ENCODE measurements at places on chromosomes 11 and 22.

- no peak for DNase-seq
Measured at GRCh38 chr11:69446108-69446507, 35.4 kb upstream of the LINC01488 start.

GRCh38 chr11:119474682-119475596, 52.0 kb upstream of the THY1 start:
- peak; percentile 57 for DNase-seq

GRCh38 chr11:10385696-10386095, 69.4 kb upstream of the AMPD3 start:
- DNase-seq = no peak

- no peak for DNase-seq
Measured at GRCh38 chr22:20054034-20054427, 26.0 kb upstream of the DGCR8 start.

DNA sequence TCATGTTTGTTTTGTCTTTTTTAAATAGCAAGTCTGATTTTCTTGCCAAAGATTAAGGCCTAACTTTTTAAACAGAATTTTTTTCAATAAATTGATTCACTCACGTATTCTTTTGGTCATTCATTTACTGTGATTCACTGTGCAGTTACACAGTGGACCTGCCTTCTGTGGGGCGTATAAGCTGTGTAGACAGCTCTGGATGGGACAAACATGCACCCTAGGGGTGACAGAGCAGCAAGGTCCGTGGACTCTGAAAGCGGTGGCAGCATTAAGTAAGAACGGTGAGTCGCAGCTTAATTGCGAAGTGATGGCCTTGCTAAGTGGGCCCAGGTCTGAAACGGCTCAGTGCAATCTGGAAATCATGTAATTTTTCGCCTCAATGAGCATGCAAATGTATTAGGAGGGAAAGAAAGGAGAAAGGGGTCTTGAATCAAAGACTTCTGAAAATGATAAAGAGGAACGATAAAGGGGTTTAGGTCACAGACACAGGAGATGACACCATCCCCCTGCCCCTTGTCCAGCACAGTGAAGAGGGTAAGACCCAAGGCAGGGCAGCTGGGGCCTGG, 113.1 kb downstream of the SPATA19 start:
- no peak for DNase-seq

DNA sequence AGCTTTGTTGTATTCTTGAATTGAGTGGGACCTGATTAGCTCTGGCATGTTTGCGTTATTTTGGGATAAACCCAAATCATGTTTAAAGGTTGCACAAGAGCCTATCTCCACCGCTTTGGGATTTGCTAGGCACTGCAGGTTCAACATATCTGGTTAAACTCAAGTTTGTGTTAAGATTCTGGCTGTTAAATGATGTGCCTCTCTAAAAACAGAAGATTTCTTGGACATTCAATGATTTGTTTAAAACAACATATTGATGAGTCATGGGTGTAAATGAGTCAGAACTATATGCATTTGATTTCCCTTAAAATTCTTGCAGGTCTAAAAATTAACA, 67.4 kb downstream of the AMOTL1 start:
- DNase-seq = peak; percentile 30

DNA sequence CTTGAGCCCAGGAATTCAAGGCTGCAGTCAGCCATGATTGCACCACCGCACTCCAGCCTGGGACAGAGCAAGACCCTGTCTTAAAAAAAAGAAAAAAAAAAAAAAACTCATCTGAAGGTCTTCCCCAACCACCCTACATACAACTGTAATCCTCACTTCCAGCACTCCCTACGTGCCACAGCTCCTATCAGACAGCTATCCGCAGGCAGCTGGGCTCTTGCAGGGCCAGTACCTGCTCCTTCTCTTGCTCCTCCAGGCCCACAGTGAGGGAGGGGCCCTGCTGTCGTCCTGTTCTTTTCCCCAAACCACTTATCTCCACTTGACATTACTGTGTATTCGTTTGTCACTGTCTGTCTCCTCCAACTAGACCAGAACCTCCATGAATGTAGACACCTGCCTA, 156.1 kb upstream of the NECTIN1 start:
- DNase-seq = no peak

DNA sequence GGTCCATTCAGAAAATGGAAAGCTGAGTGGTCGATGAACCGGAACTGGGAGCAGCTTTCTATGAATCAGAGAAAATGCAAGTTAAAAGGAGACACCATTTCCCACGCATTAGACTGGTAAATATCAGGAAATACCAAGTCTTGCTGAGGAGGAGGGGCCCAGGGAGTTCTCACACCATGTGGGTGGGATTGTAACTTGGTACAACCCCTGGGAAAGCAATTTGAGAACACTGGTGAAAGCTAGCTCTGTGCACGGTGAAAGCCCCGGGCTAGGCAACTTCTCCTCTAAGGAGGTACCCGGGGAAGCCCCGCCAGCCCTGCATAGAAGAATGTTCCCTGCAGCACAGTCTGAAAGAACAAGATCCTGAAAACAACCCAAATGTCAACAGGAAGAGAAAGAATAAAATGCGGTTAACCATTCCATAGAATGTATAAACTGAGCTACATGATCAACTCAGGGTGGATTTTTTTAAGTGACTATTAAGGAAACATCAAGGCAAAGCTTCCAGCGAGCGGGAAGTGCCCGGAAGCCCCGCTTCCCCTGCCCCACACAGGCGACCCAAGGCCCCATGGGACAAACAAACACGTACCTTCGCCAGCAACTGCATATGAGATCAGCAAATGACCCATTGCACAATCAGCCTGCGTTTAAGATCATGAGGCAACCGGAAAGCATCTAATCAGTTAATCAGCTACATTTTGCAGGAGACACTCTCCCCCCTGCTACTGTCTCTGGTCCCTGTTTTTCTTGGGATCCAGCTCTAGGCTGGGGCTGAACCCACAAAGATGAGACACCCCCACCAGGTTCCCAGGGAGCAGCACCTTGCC, 11.3 kb downstream of the SHANK2 start:
- DNase-seq = peak; percentile 79

DNA sequence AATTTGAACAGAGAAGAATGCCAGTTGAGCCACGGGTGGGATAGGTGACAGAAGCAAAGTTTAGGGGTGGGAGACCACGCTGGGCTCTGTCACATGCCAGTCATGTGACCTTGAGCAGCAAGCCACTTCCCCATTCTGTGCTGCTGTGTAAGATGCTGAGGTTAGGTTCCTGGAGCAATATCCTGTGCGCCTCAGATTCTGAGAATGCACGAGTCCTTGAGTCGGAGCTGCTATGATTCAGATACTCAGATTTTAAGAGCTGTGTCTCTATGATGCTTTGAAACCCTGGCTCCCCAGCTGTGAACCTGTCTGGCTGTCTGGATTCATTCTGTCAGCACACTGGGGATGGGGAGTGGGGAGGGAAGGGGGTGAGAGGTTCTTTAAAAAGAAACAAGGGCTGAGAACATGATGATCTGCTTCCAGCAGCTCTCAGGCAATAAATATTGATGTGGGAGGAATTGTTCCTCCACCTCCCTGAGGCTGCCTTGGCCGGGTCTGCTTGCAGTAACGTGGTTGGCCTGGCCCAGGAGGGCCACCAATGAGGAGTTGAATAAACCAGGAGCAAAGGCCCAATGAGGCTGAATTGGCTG, 24.0 kb downstream of the SLCO2B1 start:
- no peak for DNase-seq

GRCh38 chr11:107457205-107457557, 444 bp downstream of the CWF19L2 start:
- DNase-seq = peak; percentile 24

- no peak for DNase-seq
Measured at GRCh38 chr11:27233654-27234042, 129.4 kb downstream of the CCDC34 start.

GRCh38 chr11:68143310-68143689, 22.1 kb upstream of the CHKA start:
- no peak for DNase-seq

DNA sequence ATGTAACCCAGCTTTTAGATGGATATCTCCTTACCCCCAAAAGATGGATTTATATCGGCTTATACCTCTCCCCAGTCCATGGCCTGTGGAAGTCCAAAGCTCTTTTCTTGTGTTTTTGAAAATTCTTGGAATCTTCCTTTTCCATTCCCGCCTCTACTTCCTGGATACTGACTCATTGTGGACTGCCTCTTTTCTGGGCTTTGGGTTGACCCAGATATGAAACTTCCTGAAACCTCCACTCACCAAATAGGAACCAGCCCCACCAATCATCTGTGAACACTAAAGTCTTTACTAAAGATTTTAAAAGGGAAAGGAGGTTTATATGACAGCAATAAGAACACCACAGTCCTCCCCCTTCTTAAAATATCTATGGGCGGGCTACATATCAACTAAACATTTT, 163.4 kb upstream of the SYN3 start:
- DNase-seq = no peak
